ENCODE measurements at places on chromosomes 7 and 10.

DNA sequence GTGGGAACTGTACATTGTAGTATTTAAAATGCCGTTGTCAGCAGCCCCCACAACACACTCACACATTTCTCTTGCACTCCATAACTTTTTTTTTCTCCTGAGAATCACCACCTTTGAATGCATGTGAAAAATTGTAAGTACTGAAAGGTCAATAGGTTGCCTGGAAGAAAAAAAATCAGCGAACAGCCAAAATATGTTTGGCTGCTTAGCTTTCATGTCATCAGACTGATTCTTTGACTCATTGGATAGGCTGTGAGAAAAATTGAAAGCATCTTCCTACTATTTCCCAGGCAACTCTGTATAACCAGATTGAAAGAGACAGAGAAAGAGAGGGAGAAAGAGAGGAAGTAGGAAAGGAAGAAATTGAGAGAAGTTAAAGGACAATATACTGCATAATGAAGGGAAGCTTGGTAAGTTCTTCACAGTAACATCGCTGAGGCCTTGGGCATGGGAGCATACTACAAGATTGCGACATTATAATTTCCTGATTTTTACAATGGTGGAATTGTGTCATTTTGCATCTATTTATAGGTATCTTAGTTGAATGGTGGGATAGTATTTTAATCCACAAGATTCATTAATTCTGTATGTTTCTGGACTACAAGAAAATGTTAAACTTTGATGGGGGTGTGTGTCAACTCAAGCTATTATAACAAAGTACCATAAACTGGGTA, 249.3 kb upstream of the KCND2 start:
- DNase-seq: no peak

DNA sequence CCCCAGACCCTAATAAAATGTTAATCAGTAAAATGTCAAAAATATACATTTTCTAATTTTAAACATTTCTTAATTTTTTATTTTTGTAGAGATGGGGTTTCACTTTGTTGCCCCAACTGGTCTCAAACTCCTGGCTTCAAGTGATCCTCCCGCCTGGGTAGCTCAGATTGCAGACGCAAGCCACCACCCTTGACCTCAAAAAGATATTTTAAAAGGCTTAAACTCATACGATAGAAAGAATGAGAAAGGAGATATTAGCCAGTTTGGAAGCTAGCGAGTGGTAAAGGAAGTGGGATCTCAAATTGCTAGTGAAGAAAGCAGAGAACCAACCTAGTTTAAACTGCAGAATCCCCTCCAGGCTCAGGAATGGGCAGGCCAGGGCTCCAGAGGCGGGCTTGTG, 4.5 kb downstream of the WIPI2 start:
- no peak for DNase-seq

GRCh38 chr10:23656735-23657134, 217.9 kb downstream of the OTUD1 start:
- no peak for DNase-seq

GRCh38 chr10:132152896-132153580, 33.7 kb upstream of the DPYSL4 start:
- DNase-seq: no peak

- no peak for DNase-seq
Observed at GRCh38 chr7:138359870-138360559, 100.0 kb upstream of the TRIM24 start.

DNA sequence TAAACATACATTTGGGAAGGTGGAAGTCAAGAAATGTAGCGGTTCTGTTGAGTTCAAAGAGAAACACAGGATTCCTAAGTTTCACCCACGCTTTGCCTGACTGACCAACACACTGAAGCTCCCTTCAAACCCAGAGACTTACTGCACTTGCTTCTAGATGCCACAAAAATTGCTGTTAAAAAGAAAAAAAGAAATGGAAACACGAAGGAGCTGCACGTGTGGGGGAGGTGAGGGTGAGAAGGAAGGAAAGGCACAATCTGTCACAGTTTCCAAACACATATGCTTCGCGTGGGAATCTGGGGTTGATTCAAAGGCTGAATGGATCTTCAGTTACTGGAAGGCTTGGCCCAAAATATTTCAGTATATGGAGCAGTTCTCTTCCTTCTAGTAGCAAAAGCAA, 495.6 kb downstream of the DNAJB6 start:
- no peak for DNase-seq

DNA sequence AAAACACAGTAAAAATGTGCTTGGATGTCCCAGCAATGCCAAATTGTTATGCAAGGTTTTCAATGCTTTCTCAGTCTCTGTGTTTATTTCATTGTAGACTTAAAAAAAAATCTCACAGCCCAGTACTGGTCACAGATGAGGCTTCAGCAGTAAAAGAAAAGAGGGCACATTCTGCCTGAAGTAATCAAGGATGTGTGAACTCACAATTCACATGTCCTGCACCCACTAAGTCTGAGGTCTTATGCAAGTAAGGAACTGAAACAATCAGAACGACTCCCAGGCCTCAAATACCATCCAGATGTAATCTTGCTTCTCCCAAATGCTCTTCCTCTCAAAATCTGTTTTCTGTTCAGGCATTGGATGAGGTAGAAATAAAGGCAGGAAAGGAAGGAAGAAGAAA, 33.7 kb downstream of the ADRB1 start:
- DNase-seq: no peak

- peak; percentile 30 for DNase-seq
Observed at GRCh38 chr7:98202367-98203195, 8.7 kb upstream of the BHLHA15 start.

All from activated T-helper 1 cell treated with anti-CD3 and anti-CD28 coated beads, Interleukin-2, amount 50 U/mL, for 16 hours (primary cell).